ENCODE measurements at places on chromosomes 12 and 14.

GRCh38 chr14:67942080-67942710 lies 122.6 kb downstream of the RAD51B start:
- DNase-seq, result no peak

DNA sequence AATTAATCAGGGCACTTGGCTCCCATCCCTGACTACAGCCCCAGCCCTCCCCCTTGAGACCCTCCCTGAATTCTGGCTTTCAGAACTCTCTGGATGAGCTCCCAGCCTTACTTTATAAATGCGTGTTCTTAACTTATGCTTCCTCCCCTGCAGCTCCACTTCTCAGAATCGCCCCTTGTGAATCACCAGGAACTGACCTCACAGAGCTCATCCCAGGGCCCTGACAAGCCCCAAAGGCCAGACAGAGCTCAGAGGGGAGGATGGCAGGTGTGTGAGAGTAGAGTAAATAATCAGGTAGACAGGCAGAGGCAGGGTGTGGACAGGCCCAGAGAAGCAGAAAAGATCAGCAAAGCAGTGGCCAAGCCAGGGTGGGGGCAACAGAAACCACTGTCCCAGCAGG lies 68.2 kb upstream of the FOXN3 start:
- DNase-seq, result no peak

DNA sequence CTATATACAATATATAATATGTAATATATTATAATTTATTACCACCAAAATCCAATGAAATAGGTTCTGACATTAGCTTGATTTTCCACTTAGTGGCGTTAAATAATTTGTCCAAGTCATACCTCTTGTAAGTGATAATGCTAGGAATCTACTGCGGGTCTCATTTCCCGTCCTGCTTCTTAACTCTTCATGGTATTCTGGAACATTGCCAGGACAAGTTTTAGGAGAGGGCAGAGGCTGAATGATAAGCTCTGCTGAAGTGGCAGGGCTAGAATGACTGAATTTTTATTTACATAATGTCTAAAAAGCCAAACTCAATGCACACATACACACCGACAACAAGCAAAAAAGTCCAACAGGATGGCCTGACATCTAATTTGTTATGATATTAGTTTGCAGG lies 70.4 kb upstream of the PTPRQ start:
- no peak for DNase-seq

GRCh38 chr12:77924703-77925102 lies 94.0 kb downstream of the NAV3 start:
- no peak for DNase-seq

GRCh38 chr12:123532808-123533649 lies 490 bp downstream of the RILPL1 start:
- no peak for DNase-seq

DNA sequence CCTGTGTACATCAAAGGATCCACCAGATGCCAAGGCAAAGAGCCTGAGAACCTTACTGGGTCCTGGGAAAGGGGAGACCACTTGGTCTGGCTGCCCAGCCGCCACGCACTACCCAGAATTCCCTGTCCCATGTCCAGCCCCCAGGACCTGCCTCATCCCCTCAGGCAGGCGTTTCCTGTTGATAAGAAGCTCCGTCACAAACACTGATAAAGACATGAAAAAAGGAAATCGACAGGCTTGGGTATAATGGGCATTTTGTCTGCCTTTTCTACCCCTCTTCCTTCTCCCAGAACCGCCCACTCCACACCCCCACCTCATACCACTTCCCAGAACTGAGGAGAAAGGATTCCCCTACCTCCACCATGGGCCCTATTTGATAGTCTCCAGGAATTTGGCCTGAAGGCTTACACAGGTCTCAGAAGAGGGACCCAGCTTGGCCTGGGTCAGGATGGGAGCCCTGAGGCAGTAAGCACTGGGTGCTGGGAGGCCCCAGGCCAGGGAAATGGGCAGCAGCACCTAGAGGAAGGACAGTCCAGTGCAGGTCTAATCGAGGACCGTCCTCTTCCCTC lies 18.8 kb downstream of the ACVRL1 start:
- DNase-seq, result no peak

DNA sequence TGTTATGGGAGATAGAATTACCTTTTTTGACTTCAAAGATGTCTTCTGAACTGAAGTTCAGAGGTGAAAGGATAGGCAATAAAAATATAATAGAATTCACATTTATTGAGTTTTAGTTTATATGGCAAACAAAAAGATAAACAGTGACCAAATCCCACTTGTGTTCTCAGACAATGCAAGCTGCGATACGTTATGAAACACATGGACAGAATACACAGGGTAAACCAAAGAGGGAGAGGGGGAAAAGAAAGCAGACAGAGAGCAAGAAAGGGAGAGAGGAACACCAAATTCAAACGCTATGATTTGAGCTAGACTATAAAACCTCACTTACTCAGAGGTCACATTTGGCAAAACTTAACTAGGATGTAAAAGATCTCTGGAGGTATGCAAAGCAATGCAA lies 238.2 kb upstream of the FLRT2 start:
- DNase-seq, result no peak

DNA sequence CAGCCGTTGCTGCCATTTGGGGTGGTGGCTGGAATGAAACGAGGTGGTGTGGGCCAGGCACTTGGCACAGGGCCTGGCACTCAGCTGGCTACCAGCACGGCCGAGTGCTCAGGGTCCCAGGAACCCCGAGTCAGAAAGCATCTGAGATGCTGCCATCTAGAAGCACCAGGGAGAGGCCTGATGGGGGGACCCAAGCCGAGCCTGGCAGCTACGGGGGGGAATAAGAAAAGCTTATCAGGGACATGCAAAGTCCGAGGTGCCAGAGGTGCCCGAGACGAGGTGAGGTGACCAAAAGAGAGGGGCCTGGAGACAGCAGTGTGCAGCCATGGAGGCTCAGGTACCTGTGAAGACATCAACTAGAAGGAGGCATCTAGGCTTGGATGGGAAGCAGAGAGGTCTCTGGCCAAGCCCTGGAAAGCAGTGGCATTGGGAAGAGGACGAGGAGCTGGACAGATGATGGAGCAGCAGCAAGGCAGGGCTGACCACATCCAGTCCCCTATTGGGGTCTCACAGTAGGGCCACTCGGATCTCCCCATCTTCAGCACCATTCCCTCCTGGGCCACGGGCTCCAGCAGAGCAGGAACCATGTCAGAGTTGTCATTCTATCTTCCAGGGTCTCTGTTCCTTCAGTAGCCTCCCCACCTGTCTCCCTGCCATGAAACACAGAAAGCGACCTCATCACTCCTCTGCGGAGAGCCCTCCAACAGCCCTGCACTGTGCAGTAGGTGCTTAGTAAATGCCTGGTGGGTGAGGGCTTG lies 59.3 kb upstream of the DIO3 start:
- DNase-seq, result no peak
